ENCODE measurements at places on chromosomes 16 and 17.
A peak's percentile ranks its signal among the peaks of the same experiment; 100 is the strongest.

DNA sequence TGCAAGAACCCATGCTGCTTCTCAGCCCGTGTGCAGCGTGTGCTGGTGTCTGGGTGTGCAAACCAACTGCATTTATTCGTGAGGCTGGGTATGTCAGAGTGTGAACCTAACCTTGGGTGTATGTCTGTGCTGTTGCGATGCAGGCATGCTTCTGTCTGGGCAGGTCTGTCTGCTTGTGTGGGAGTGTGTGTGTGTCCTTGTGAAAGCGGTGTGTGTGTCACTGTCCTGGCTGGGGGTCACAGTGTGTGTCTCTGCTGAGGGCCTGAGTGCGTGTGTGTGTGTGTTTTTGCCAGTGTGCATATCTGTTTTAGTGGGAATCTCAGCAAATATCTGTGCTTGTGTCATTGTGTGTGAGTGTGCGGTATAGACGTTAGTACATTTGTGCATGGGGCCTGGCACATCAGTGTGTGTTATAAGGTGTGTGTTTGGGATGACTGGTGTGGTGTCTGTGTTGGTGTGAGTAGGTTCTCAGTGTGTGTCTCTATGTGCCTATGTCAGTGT is 121.8 kb downstream of the CYLD start:
- no peak for DNase-seq

GRCh38 chr17:62140836-62141235 is 75.8 kb upstream of the MED13 start:
- DNase-seq = peak; percentile 76

GRCh38 chr16:15961060-15961511 is 11.7 kb downstream of the ABCC1 start:
- DNase-seq = no peak

DNA sequence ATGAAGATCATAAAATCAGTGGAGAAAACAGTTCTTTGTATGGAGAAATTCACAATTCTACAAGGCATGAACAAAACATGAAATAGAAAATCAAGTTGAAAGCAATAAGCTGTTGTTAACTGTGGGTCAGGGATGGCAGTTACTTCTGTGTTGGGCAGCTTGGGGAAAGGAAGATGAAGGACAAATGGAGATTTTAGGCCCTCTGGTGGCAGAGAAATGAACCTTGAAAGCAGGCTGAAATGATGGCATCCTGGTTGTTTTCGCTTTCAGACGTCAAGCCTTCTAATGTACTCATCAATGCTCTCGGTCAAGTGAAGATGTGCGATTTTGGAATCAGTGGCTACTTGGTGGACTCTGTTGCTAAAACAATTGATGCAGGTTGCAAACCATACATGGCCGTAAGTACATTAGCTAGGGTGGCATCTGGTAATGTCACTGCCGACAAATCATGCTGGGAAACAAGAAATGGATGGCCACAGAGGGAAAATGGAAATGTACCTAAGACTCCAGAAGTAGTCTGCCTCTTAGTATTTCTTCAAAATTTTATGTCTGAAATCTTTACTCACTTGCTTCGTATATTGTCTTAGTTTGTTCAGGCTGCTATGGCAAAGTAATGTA is 108.9 kb downstream of the MAP2K6 start:
- DNase-seq = peak; percentile 41

GRCh38 chr17:77061669-77062068 is 79.1 kb upstream of the SEC14L1 start:
- DNase-seq = no peak

GRCh38 chr17:28396635-28397239 is 9.3 kb downstream of the SLC46A1 start:
- DNase-seq = no peak

DNA sequence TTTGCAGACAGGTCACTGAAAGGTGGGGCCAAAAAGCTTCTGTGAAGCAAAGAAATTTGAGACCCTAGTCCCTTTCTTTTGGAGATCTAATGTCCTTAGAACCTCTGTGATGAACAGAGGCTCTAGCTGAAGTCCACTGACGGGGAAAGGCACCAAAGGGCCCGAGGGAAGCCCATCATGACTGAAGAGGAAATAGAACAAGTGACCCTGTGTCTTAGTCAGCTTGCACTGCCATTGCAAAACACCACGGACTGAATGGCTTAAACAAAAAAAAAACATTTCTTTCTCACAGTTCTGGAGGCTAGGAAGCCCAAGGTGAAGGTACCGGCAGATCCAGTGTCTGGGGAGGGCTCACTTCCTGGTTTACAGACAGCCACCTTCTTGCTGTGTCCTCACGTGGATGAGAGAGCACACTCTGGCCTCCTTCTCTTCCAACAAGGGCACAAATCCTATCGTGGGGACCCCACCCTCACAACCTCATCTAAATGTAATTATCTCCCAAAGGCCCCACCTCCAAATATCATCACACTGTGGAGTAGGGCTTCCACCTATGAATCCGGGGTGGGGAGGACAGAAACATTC is 24.3 kb upstream of the ASGR2 start:
- no peak for DNase-seq

- DNase-seq = no peak
Observed at GRCh38 chr17:73538445-73538844, 105.8 kb downstream of the SDK2 start.

GRCh38 chr17:79777120-79777893 is 641 bp upstream of the CBX2 start:
- DNase-seq = peak; percentile 49

DNA sequence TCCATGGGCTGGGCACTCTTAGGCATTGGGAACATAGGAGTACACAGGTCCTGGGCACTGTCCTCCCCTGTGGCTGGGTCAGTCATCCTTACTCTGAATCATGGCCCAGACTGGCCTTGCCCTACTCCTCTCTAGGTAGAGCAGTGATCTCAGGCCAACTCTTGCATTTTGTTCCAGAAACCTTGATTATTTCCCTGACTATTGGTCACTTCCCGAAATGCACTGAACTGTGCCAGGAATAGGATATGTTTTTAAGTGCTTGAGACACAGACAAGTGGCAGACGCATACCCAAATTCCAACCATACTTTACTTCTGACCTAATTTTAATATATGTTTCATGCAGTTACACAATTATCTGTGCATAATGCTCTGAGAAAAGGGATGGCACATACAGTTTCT is 10.3 kb downstream of the KRABD2 start:
- no peak for DNase-seq

- DNase-seq = no peak
Observed at GRCh38 chr16:48235058-48235555, 9.0 kb upstream of the LONP2 start.

- DNase-seq = no peak
Observed at GRCh38 chr17:56603486-56604238, 10.2 kb downstream of the NOG start.

GRCh38 chr16:11236461-11237254 is 19.3 kb downstream of the SOCS1 start:
- DNase-seq = no peak

DNA sequence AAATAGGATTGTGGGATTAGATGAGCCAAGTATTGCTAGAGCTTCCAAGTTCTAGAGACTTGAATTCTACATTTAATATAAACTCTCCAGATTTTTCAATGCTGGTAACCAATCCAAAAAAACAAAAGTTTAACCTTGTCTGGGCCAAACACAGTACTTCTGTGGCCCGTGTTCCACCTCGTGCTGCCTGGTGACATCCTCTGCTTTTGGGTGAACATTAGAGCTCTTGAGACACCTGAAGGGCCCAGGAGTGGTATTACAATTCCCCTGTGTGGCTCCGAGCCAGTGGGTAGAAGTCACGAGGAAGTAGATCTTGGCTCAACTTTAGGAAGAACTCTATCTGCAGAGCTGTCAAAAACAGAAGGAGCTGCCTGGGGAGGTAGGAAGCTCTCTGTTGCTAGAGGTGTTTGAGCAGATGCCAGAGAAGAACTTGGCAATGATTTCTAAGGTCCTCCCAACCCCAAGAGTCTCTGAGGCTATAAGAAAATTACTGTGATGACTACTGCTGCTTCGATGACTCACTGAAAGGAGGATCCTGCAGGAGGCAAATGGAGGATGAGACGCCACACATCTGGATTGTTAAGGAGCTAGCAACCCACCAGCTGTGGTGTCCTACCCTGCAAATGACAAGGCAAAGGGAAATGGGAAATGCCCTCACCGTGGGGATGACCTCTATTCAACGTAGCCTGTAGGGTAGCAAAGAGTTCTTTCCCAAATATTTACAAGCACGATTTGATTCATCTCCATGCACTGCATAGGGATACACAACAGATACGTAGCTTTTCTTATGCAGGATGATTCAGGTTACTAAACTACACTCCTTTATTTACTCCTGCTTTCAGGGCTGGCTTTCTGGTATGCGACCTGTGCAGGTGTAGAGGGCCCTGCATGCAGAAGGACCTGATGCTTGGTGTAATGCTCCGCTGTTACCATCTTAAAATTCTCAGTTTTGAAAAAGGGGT is 45.8 kb upstream of the GAS7 start:
- no peak for DNase-seq

DNA sequence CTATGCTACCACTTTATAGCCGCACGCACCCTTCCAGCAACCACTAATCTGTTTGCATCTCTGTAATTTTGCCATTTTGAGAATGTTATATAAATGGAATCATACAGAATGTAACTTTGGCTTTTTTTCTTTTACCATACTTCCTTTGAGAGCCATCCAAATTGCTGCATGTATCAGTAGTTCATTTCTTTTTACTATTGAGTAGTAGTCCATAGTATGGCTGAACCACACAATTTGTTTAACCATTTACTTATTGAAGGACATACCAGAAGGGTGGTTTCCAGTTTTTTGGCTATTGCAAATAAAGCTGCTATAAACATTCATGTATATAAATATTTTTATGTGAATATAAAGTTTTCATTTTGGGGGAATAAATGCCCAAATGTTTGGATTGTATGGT is 8.8 kb downstream of the TENT4B start:
- no peak for DNase-seq

DNA sequence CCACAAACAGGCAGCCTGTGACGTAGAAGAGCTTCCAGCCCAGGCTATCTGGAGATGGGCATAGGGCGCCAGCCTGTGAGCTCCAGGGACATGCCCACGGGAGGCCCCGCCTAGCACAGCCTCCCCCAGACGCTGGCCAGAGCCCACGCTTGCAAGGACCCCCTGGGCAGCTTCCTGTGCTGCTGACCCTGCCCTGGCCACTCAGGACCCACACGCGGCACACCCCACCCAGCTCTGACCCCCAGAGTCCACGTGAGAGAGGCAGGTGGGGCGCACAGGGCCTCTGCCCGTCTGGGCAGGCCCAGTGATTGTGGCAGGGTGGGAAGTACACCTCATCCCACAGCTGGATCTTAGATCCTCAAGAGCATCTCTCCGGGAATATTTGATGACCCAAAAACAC is 3.9 kb downstream of the CYBC1 start:
- no peak for DNase-seq

DNA sequence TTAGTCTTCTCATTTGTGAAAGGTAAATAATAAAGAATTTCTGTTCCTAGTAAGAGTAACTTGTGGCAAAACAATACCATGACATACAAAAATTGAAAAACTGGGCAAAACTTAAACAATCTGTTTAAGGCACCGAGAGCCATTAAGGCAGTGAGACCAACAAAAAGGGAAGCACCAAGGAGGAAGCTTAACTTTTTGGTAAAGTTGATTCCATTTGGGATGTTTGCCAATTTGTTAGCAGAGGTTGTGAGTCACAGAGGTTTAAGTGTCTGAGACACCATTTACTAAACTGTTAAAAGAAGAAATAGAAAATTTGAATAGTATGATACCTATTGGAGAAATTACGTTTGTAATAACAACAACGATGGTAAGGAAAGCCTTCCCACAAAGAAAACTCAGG is 4.9 kb downstream of the SLC35G3 start:
- no peak for DNase-seq

DNA sequence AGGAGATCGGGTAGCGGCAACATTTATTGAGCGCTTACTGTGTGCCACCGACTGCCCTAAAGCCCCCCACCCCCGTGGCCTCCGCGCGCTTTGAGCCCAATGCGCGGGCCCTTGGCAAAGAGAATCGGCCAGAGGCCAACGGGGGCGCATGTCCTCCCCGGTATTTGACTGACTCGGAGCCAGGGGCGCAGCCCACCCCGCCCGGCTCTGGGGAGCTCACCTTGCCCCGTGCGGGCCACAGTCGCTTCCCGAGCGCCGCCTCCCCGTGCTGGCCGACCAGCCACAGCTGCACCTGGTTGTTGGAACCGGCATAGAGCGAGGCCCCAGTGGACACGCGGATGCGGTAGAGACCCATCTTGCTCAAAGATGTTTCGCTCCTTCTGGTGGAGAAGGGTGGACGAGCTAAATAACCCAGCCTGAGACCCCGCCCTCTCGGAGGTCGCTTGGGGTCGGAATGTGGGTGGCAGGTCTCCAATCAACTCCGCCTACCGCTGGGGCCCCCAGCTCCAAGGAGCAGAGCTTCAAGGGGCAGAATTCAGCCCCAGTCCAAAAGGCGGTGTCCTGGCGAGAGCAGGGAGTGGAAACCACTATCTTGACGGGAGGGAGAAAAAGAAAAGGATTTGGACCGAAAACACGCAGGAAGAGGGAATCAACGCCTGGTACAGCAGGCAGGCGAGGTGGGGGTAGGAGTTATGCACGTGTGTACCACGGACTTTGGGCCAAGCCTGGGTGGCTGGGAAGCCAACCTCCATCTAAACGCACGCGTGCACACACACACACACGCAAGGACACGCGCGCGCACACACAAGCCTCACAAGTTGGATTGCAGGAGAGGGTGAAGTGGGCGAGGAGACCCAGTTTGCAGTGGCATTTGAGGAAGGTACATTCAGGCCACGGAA is at the start of gene ALOX15:
Gene ALOX15, minus strand, starts transcription at position 382 of the 899 bp plus-strand sequence. Its CDS starts 27 bp downstream, at position 355.
- DNase-seq = no peak

GRCh38 chr17:40316571-40317344 is 7.8 kb downstream of the RARA start:
- DNase-seq = peak; percentile 62

- no peak for DNase-seq
Observed at GRCh38 chr16:56929639-56930038, 2.3 kb upstream of the HERPUD1 start.

DNA sequence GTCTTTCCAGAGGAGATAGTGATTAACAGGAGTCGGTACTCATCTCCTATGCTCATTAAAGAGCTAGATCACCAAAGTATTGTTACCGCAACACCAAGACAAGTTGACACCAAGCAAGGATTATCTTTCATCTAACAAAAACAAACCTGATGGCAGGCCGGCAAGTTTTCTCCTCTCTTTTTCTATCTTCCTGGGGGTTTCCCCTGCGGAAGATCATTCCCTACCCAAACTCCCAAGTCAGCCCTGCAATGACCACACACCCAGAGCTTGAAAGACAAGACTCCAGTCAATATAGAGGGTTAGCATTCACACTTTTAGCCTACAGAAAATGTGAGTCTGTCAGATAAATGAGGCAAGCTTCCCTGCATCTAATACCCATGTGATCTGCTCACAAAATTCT is 312.1 kb downstream of the SOX9 start:
- no peak for DNase-seq

- DNase-seq = no peak
Observed at GRCh38 chr16:8505327-8505991, 84.9 kb downstream of the TMEM114 start.

Measured in body of pancreas (tissue), 4 donors.